ENCODE measurements at places on chromosomes 7 and 10.

GRCh38 chr7:18087026-18087686 lies 59.5 kb upstream of the PRPS1L1 start:
- no peak for DNase-seq

DNA sequence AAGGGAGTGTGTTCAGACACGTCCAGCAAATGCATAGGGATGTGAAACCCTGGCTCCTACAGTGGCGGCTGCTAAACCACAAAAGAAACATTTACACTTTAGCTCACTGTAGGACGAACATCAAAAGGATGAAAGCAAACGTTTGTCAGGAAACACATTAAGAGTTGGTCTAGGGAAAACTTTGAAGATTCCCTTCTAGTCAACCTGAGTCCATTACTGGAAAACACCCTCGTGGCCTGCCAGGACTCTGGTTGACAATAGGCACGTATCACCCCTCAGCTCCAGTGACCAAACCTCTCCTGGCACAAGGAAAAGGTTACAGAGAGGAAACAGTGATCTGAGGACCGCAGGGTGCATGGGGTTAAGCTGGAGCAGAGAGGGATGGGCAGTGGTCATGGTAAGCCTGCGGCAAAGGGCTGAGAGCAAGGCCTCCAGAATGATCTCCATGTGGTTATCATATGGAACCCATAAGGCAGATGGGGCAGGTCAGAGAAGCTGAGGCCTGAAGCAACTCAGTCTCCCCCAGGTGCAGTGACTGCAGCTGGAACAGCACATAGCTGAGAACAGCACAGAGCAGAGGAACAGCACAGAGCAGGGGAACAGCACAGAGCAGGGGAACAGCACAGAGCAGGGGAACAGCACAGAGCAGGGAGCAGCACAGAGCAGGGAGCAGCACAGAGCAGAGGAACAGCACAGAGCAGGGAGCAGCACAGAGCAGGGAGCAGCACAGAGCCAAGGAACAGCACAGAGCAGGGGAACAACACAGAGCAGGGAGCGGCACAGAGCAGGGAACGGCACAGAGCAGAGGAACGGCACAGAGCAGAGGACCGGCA lies 49.9 kb downstream of the CHST15 start:
- DNase-seq: no peak

- no peak for DNase-seq
These were observed 62.6 kb downstream of the EXOC4 start for GRCh38 chr7:133315332-133316040.

GRCh38 chr10:34229917-34230316 lies 585.2 kb downstream of the PARD3 start:
- DNase-seq: no peak

- no peak for DNase-seq
These were observed 500.8 kb downstream of the AUTS2 start for GRCh38 chr7:70098905-70099672.

GRCh38 chr10:97169911-97170693 lies 15.7 kb downstream of the SLIT1 start:
- peak; percentile 13 for DNase-seq

DNA sequence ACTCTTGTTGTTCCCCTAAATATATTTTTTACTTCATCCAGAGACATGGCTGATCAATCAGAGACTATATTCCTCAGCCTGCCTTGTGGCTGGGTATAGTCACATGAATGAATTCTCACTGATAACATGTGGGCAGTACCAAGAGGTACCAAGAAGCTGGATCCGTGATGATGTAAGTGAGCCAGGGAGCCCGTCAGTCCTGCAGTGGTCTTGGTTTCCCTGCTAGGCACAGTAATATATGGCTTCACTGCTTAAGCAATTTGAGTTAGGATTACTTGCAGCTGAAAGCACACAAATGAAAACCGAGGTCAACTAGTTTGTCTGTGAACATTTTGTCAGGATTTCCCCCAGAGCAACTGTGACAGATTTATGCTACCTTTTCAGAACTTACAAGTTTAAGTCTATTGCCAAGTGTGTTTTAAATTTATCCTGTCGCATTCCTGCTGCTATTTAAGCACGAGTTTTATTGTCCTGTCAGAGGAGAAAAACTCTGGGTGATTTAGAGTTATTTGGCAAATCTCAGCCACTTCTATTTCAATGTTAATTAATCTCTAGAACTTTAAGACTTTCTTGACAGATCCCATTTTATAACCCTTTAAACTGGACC lies 381.8 kb downstream of the PHF14 start:
- DNase-seq: no peak

- DNase-seq: no peak
These were observed 19.7 kb downstream of the BNIP3 start for GRCh38 chr10:131961777-131962662.

DNA sequence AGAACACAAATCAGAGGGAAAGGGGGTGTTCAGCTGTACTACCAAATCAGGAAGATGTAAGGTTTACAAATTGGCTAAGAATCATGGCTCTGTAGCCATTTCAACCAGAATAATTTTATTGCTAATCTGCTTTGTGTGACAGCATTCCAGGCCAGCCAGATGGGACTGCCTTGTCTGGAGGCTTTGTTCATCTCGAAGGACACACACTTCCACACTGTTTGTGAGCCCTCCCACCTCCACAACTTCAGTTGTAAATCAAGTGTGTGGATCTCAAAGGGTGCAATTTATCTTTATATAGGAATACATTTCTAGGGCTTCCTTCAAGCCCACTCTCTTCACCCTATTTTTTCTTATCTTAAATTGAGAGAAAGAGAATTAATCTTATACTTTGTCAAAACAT lies 6.9 kb upstream of the OIT3 start:
- DNase-seq: no peak

- DNase-seq: peak; percentile 32
These were observed 95.8 kb downstream of the CHST15 start for GRCh38 chr10:123997486-123998196.

Data from HTR-8/SVneo (cell line).